ENCODE measurements at places on chromosomes 1 and 21. TPM values are rescaled to one million over a fixed set of nuclear protein-coding genes. Genes with fewer than 3 reads are reported as not detected.

DNA sequence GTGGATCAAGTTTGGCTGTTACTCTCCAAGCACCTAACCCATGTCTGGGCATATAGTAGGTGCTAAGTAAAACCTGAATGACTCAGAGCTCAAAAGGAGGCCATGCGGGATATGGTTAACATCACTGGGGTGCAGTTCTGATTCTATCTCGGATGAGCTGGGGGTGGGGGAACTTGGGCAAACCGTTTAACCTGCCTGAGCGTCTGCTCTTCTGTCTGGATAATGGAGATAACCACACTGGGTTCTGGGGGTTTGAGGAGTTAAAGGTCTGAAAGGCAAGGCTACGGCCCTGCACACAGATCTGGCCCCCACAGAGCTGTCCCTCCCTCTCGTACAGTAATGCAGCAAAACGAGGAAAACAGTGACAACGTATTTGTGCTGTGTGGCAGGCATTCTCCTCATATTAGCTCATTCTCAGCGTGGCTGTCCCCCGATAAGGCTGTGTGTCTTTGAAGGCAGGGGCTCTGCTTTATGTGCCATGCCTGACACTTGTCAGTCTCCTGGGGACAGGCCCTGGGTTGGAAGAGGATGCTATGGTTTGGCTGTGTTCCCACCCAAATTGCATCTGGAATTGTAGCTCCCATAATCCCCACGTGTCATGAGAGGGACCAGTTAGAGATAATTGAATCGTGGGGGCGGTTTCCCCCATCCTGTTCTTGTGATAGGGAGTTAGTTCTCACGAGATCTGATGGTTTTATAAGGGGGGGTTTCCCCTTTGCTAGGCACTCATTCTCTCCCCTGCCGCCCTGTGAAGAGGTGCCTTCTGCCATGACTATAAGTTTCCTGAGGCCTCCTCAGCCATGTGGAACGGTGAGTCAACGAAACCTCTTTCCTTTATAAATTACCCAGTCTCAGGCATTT, 6.8 kb upstream of the ALDH4A1 start:
- peaks cover 4% of the 10 kb centered on the region for H3K4me1 ChIP-seq
- H3K36me3 ChIP-seq: peaks cover 10% of the 10 kb centered on the region
- no peak overlapping the region for H3K4me3 ChIP-seq
- DNase-seq: no peak
- no peak overlapping the region for H3K27ac ChIP-seq
- H3K27me3 ChIP-seq: no peaks in the 10 kb centered on the region

- no peak overlapping the region for H3K4me3 ChIP-seq
- H3K27me3 ChIP-seq: no peaks in the 10 kb centered on the region
- H3K27ac ChIP-seq: no peak overlapping the region
- no peak for DNase-seq
- H3K36me3 ChIP-seq: no peaks in the 10 kb centered on the region
- H3K4me1 ChIP-seq: no peaks in the 10 kb centered on the region
Measured at GRCh38 chr21:25188677-25189079, 418.6 kb downstream of the MRPL39 start.

LCE1A gene
- total RNA-seq: not detected

ADCY10 gene
- 0.47 TPM for total RNA-seq

- no peaks in the 10 kb centered on the region for H3K36me3 ChIP-seq
- H3K27me3 ChIP-seq: no peaks in the 10 kb centered on the region
- H3K27ac ChIP-seq: no peak overlapping the region
- no peak overlapping the region for H3K4me3 ChIP-seq
Measured at GRCh38 chr1:169546087-169546995, 39.9 kb downstream of the F5 start.

- no peaks in the 10 kb centered on the region for H3K27me3 ChIP-seq
- H3K4me1 ChIP-seq: peaks cover 7% of the 10 kb centered on the region
- DNase-seq: no peak
- no peak overlapping the region for H3K4me3 ChIP-seq
Measured at GRCh38 chr1:31227891-31228568, 11.7 kb downstream of the NKAIN1 start.

DHX9 gene
- total RNA-seq: 230 TPM

DNA sequence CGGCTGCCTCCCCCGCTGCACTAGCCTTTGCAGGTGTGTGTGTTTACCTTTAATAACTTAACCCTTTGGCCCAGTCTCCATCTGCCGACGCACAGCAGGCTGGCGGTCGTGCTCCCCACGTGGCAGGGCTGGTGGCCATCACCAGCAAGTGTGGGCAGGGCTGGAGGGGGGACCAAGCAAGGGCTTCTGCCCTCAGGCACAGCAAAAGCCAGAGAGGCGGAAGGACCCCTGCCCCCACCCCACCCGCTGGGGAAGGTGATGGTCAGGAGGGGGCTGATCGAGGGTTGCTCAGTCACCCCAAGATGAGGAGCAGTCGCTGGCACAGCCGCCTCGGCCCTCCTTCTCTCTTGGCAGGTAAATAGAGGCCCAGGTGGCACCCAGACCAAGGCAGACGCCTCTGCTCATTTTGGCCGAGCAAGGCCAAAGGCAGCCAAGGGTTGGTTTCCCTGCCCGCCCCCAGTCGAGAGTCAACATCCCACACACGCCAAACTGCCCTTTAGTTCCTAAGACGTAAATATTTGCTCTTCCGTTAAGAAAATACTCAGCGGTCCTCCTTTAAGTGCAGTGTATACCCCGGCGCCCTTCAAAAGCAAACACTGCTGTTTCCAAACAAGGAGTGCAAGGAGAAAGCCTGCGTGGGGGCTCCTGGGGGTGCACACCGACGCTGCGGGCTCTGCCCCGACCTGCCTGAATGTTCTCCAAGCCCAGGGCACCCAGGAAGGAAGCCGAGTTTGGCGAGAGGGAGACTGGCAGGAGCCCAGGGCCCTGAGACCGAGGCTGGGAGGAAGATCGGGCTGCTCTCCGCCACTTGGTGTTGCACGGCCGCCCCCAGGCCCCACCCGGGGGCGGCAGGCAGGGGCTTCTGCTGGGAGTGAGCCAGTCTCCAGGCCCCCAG, 82.7 kb downstream of the SIK1 start:
- no peak for DNase-seq
- no peaks in the 10 kb centered on the region for H3K36me3 ChIP-seq
- peak overlapping the region; percentile 88 for H3K27ac ChIP-seq
- peaks cover 57% of the 10 kb centered on the region for H3K4me1 ChIP-seq
- no peaks in the 10 kb centered on the region for H3K27me3 ChIP-seq

- no peaks in the 10 kb centered on the region for H3K27me3 ChIP-seq
- H3K27ac ChIP-seq: no peak overlapping the region
- DNase-seq: no peak
- H3K4me1 ChIP-seq: no peaks in the 10 kb centered on the region
- H3K4me3 ChIP-seq: no peak overlapping the region
Measured at GRCh38 chr1:208542309-208542708, 298.1 kb upstream of the PLXNA2 start.

- DNase-seq: no peak
- no peak overlapping the region for H3K27ac ChIP-seq
- H3K36me3 ChIP-seq: no peaks in the 10 kb centered on the region
- H3K4me3 ChIP-seq: no peak overlapping the region
Measured at GRCh38 chr1:228180959-228181644, 15.5 kb downstream of the IBA57 start.

- no peak for DNase-seq
- no peak overlapping the region for H3K27ac ChIP-seq
- H3K27me3 ChIP-seq: peaks cover 2% of the 10 kb centered on the region
- no peak overlapping the region for H3K4me3 ChIP-seq
- no peaks in the 10 kb centered on the region for H3K4me1 ChIP-seq
Measured at GRCh38 chr1:210978316-210978973, 155.5 kb downstream of the KCNH1 start.

- H3K4me3 ChIP-seq: no peak overlapping the region
- no peaks in the 10 kb centered on the region for H3K36me3 ChIP-seq
- no peak for DNase-seq
- no peaks in the 10 kb centered on the region for H3K27me3 ChIP-seq
- H3K27ac ChIP-seq: no peak overlapping the region
- peaks cover 18% of the 10 kb centered on the region for H3K4me1 ChIP-seq
Measured at GRCh38 chr1:80214888-80215540, 1208.5 kb upstream of the ADGRL4 start.

SLAMF9 gene
- not detected for total RNA-seq

FCRL2 gene
- not detected for total RNA-seq

DNA sequence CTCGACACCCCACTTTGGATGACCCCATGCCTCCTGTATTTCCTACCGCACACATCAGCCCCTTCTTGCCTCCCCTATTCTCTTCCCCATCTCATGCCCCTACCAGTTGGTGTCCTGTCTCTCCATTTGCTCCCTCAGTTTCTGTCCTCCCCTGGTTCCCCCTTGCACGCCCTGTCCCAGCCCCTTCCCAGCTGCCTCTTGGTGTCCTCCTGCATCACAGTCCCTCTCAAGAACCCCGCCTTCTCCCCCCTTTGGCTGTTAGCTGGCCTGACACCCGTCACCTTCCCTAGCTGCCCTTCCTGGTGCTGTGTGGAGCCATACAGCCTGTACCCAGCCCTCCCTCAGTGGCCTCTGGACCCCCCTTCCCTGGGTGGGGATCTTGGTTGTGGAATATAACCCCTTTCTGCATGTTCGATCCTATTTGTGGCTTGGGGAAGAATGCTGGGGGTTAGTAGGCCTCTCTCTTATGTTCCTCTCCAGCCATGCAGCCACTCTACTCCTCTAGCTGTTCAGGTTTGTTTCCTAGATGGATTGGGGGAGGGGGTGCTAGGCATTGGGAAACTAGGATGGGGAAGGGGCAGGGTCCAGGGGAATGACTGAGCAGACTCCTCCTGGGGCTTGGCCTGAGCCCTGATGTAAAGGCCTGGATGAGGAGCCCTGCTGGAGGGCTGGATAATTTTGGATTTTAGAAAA, 41.4 kb upstream of the NFASC start:
- DNase-seq: no peak
- peak overlapping the region; percentile 26 for H3K4me3 ChIP-seq
- H3K27me3 ChIP-seq: peaks cover 93% of the 10 kb centered on the region
- H3K27ac ChIP-seq: no peak overlapping the region
- no peaks in the 10 kb centered on the region for H3K36me3 ChIP-seq
- no peaks in the 10 kb centered on the region for H3K4me1 ChIP-seq

IFI16 gene
- 83.9 TPM for total RNA-seq

DNA sequence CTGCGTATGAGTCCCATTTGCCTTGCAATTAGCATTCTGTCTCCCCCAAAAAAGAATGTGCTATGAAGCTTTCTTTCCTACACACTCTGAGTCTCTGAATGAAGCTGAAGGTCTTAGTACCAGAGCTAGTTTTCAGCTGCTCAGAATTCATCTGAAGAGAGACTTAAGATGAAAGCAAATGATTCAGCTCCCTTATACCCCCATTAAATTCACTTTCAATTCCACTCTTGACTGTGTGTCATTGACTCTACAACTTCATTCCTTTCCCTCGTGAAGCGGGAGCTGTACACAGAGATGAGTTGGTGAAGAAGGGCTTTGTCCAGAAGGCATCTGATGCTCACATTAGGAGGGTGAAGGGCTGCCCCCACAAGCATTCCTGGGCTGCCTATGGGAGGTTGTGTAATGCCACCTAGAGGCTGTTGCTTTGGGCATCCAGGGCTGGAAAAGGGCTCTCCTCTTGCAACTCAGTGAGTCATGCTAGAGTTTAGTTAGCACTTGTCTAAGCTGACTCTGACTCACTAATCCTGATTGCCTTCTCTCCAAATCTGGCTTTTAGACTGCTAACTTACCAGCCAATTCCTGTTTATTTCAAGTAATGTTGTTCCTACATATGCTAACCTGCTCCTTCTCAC, 1.8 kb downstream of the SPRR1B start:
- H3K4me3 ChIP-seq: no peak overlapping the region
- H3K27ac ChIP-seq: no peak overlapping the region
- DNase-seq: no peak
- no peaks in the 10 kb centered on the region for H3K36me3 ChIP-seq
- no peaks in the 10 kb centered on the region for H3K4me1 ChIP-seq

DNA sequence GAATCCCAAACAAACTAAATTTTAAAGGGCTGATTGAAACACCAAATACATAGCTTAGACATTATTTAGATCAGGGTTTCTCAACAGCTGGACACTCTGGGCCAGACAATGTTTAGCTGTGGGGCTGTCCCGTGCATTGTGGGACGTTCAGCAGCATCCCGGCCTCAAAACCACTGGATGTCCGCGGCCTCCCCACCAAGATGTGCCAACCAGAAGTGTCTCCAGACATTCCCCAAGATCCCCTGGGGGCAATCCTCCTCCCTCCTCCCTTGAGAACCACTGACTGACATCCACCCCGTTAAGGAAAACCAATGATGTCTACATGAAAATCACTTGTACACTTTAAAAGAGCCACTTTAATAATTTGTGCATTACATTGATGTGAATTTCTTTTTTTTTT, 38.4 kb downstream of the CLSTN1 start:
- no peak overlapping the region for H3K4me3 ChIP-seq
- H3K4me1 ChIP-seq: no peaks in the 10 kb centered on the region
- H3K27ac ChIP-seq: peak overlapping the region; percentile 4
- no peak for DNase-seq
- H3K36me3 ChIP-seq: no peaks in the 10 kb centered on the region
- no peaks in the 10 kb centered on the region for H3K27me3 ChIP-seq

Data from mesothelial cell of epicardium (in vitro differentiated cells).